Renal cortex interstitium (tissue), 15 donors: ENCODE measurements at places on chromosomes 5 and 9. TPM values are rescaled to one million over a fixed set of nuclear protein-coding genes. Genes with fewer than 3 reads are reported as not detected.

DNA sequence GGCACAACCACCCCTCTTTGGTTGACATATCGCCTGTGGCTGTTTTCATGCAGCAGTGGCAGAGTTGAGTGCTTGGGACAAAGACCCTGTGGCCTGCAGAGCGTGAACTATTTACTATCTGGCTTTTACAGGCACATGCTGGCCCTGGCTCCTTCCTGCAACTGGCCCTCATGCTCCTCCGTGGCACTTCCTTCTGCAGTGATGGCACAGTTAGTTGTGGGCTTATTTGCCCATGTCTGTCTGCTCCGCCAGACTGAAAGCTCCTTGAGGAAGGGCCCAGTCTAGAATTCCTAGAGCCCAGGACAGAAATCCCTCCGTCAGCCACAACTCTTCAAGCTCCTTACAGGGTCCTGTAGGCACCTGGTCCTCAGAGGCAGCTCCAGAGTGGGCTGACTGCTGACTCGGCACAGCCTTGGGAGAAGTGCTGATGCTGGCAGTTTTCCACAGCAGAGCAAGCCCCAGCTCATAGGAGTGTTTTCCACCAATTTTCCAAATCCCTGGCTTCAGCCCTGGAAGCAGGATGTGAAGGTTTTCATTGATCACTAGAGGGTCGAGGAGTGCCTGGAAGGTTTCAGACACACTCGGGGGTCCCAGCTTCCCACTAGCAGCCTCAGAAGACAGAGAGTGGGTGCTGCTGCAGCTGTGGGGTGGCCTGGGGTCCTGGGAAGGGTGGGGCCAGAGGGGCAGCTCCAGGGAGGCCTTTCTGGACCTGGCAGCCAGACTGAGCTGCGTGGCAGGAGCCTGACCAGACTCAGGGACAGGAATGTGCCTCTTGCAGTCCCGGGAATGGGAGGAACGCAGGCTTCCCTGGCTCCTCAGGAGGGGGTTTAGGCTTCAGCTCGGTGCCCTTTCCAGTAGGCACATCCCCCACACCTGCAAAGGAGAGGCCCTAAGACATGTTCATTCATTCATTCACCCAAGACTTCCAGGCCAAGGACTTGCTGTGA, 56.5 kb upstream of the ANGPTL2 start:
- DNase-seq: no peak

DNA sequence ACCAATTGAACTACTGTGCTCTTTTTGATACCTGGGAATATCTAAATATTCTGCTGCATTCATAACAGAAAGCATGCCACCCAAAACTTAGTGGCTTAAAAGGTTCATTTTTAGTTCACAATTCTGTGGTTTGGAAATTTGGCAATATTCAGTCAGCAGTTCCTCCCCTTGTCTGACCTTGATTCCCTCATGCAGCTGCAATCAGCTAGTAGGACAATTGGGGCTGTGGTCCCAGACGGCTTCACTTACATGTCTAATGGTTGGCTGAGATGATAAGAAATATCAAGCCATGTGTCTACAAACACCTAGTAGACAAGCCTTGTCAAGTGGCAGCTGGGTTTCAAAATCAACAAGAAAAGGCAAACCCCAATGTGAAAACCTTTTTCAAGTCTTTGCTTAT, 51.3 kb downstream of the ANXA1 start:
- DNase-seq: no peak

GRCh38 chr9:129493002-129493705, 127.7 kb downstream of the C9orf50 start:
- DNase-seq: no peak

- no peak for DNase-seq
Measured at GRCh38 chr5:52794519-52794918, 6.8 kb downstream of the ITGA1 start.

DNA sequence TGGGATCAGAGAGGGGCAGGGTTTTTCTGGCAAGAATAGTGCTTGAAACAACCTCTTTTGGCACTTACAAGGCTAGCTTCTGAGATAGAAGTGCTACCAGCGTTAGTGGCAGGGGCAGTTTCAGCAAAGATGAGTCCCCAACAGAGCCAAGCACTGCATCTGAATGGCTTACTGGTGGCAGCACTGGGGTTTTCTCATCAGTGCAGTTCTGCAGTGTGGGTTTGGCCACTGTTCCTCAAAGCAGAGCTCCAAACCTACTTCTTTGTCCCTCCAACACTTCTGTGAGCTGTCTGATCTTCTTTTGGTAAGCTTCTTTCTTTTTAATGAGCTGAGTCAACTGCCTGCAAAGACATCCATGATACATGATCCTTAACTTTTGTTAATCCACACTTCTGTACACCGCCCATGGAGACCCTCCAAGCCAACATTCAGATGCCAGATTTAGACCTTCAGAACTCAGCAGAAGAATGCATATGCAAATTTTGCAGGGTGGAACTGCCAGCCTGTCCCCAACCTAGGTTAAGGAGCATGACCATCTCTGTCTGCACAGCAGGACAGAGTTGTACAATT, 29.9 kb upstream of the FSTL4 start:
- no peak for DNase-seq

- no peak for DNase-seq
Measured at GRCh38 chr9:134886413-134886913, 5.9 kb downstream of the FCN2 start.

GRCh38 chr9:122020398-122020797, 72.7 kb downstream of the TTLL11 start:
- DNase-seq: no peak

DNA sequence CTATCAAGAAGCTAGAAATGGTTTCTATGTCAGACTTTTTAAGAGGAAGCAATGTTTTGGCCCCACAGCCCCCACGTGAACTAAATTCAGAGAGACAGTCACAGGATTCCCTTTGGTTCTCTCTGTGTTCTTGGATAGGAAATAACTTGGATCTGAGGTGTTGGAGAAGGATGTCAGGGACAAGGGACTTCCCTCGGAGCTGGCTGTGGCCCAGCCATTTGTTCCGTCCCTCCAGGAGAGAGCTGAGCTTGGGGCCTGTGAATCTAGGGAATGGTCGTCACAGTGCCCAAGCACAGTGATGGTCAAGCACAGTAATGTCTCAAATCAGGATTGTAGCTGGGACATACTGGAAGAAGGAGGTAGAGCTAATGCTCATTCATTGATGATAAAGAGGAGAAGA, 2.0 kb downstream of the C7 start:
- DNase-seq: no peak

DNA sequence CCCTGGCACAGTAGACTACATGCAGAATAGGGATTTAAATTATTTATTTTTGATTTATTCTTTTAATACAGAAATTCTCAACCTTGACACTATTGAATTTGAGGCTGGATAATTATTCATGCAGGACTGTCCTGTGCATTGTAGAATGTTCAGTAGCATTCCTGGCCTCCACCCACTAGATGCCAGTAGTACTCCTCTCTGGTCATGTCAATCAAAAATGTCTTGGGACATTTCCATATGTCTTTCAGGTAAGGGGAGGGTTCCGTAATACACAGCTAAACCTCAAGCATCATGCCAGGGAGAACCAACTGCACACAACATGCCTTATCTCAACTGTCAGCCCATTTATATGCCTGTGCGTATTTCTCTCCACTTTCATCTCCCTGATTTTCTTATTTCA, 231.8 kb downstream of the BRINP1 start:
- DNase-seq: no peak

DNA sequence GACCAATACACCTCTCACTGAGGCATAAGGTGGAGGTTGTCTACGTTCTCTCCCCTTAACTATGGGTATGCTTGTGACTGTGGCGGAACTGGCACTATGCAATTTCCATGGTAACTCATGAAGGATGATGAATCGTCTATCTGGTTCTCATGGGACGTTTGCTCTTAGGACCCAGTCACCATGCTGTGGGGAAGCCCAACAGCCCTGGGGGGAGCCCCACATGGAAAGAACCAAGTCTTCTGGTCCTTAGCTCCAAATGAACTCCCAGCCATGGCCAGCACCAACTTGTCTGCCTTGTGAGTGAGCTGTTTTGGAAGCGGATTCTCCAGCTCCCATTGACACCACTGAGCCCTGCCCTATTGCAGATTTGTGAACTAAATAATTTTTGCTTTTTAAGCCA, 188.7 kb upstream of the S1PR3 start:
- DNase-seq: no peak

DNA sequence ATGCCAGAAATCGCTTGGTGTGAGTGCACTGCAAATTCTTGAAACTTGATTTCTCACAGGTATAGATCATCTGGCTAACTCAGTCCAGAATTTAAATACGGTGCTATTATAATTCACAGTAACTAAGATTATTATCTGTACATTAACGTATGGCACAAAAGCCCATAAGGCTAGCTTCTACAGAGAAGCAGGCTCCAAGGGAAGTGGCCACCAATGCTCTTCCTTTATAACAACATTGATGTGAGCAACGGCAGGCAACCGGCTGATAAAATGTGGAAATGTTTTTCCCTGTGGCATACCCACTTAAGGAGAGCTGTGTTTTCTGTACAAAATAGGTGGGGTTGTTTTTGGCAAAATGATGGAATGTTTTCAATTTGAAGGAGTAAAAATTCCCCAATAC, 35.7 kb downstream of the SEMA4D start:
- DNase-seq: no peak

- no peak for DNase-seq
Measured at GRCh38 chr5:31459594-31459993, 72.3 kb downstream of the DROSHA start.

DNA sequence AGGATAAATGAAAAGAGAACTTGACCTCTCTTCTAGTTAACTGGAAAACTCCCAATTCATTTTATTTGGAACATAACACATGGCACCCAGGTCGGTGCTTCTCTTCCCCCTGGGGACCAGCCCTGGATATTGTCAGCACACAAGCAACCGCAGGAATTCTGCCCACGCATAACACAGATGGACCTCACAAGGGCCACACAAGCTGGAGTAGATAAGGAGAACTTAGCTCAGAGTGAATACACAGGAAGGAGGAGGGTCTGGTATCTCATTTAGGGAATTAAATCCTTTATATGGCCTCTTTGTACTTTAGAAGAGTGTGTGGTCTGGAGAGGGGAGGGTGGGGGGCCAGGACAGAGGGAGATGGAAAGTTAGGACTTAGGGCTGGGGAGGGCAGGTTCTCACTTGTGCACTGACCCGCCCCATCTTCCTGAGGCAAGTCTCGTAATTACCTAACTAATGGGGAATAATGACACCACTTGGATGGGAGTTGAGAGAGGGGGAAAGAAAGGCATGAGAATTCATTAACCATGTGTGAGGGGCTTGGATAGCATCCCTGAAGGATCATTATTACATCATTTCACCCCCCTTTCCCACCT, 341.2 kb upstream of the WWC1 start:
- no peak for DNase-seq

- no peak for DNase-seq
Measured at GRCh38 chr5:172058088-172058487, 51.6 kb upstream of the FBXW11 start.

- DNase-seq: no peak
Measured at GRCh38 chr9:85639675-85640186, 102.0 kb downstream of the AGTPBP1 start.

DNA sequence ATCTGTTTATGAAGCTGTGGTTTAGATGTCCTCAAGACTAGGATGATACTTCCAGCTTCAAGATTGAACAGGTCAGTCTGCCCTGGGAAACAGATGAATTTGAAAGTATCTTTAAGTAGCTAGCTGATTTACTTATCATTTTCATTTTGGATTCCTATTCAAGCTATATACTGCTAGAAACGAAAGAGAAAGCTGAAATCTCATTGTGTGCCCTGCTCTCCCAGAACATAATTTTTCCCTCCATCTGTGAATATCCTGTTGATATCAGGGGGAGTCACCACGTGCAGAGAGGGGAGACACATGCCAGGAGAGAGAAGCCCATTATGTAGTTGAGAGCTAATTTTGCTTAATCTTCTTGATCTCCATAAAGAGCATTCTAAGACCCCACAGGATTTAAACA, 439.1 kb downstream of the NR2F1-AS1 start:
- no peak for DNase-seq

DNA sequence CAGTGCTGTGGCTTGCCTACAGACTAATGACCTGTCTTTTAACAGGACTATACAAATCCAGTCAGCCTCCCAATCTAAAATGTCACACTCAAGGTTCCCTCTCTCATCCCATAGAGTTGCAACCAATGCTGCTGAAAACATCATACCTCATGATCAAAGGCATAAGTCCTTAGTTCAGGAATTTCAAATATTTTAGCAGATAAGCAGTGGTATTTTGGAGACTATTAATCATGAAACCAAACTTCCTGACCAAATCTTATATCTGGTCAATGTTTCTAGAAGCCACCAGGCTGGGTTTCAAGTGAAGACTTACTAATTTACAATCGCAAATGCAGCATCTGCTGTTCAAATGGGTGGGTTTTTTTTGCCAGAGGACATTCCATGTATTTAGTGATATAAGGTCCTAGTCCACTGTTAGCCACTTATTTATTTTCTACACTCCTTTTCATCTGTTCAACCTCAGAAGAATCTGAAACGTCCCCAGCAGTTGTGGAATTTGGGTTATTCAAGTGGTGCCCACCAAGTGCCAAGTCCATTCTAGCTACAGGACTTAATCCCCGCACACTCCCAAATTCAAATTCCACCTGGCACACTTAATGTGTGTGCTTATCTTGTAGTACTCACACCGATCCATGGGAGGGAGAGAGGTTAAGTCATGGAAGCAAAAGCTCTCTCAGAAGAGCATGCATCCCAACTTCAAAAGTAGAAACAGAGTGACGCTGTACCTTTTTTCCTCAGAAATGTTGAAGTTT, 5.8 kb downstream of the TAS2R1 start:
- no peak for DNase-seq

DNA sequence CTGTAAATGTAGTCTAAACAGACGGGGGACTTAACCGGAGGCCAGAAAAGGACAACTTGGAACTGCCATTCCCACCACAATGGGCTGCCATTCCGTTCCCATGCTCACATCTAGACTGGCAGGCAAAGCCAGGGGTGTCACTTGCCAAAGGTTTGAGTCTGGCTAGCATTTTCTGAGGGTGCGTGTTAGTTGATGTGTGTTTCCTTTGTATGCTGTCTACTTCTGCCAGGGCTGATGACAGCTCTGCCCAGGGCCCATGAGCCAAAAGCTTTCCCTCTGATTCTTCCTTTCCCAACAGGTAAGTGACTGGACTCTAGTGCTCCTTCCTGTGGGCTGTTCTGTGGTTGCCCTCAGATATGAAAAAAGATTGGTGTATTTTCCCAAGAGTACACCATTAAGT, 68.0 kb downstream of the ZNF608 start:
- DNase-seq: no peak

DNA sequence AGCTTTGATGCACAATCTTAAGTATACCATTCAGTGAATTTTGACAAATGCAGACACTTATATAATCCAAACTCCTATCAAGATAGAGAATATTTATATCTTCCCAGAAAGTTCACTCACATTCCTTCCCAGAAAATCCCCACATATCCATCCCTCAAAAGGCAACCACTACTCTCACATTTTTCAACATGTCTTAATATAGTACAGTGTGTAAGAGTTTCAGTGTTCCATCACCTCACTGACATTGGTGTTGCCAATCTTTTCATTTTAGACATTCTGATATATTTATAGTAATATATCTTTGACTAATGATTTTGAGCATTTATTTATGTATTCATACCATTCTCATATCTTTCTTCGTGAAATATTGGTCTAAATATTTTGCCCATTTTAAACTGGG, 38.1 kb upstream of the JAK2 start:
- no peak for DNase-seq

IL3 gene
- polyA plus RNA-seq: not detected

ITK gene
- polyA plus RNA-seq: 0.57 TPM

PFN3 gene
- polyA plus RNA-seq: 0.37 TPM

SH3RF2 gene
- polyA plus RNA-seq: 5.2 TPM

PHF24 gene
- polyA plus RNA-seq: 0.14 TPM

AQP3 gene
- polyA plus RNA-seq: 36.4 TPM

IFNA21 gene
- not detected for polyA plus RNA-seq

WDR31 gene
- polyA plus RNA-seq: 6.5 TPM

WDR38 gene
- 0.46 TPM for polyA plus RNA-seq

GBA2 gene
- polyA plus RNA-seq: 126 TPM

ADAMTSL2 gene
- 1.9 TPM for polyA plus RNA-seq

MAST4 gene
- polyA plus RNA-seq: 19.4 TPM

SHOC1 gene
- polyA plus RNA-seq: 1.4 TPM
